ENCODE measurements at places on chromosomes 1 and 21.

DNA sequence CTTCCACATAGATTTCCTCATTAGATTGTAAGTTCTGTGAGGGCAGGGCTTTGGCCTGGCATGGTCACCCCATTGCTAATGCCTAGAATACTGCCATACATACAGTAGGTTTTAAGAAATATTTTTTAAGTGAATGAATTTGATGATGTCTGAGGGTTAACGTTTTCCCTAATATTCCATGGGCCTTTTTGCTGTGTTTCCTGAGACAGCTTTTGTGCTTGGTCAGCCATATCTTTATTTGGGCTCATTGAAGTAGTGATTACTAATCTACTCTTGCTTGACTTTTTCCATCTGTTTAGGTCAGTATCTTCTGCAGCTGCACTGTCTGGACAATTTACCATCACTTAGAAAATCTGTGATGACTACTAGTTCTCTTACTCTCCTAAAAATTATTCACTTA is 3.5 kb downstream of the CDC42 start:
- no peak for DNase-seq

DNA sequence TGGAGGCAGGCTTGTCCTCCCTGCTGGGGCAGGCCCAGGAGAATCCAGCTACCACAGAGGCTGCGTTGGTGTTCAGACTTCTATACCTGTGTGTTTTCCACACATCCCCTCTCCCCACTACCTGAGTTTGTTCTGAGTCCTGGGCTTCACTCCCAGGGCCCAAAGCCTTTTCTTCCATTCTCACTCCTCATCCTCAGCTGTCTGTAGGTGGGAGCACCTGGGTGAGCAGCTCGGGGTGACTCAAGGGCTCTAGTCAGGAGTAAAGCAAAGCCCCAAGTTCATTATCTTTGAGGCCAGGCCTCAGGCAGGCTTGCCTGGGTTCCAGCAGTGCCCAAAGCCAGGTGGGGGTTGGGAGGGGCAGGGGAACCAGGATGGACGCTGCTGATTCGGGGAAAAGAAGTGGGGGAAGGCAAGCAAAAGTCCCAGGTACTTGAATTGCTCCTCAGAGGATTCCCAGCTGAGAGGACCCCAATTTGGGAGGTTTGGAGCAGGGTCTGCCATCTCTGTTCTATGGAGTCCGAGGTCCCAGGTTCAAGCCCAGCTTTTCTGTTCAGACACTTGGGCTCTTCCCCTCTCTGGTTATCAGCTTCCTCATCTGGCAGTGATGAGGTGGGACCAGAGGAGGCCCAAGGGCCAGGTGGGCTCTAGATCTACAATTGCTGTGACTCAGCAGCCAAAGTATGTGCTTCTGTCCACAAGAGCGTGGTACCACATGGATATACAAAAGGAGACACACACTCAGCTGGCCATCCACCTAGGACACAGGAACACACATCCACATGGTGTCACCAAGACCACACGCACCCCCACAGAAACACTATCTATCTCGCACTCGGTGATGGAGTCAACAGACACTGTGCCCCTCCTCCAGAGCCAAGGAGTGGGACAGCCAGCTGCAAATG is 5.8 kb upstream of the PTPN7 start:
- DNase-seq = peak; percentile 37

- no peak for DNase-seq
These were observed 183.4 kb upstream of the GALNT2 start for GRCh38 chr1:229883504-229884200.

- DNase-seq = no peak
These were observed 78.1 kb upstream of the CCDC190 start for GRCh38 chr1:162939035-162939434.

- DNase-seq = no peak
These were observed 31.3 kb downstream of the CCN1 start for GRCh38 chr1:85611856-85612255.

DNA sequence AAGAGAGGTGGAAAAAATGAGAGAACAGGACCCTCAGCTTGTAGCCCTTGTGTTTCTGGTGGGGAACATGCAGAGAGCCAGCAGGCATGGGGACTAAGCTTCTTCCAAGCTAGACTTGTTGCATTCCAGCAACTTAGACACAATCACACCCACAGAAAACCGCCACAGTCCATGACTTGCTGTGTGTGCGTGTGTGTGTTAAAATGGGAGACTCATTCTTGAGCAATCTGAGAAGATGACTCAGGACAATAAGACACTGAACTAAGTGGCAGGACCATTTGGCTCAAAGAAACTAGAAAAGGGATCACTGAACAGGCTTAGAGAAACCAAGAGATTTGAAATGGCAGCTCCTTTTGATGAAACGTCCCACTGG is 78.0 kb downstream of the HLX start:
- DNase-seq = peak; percentile 28

DNA sequence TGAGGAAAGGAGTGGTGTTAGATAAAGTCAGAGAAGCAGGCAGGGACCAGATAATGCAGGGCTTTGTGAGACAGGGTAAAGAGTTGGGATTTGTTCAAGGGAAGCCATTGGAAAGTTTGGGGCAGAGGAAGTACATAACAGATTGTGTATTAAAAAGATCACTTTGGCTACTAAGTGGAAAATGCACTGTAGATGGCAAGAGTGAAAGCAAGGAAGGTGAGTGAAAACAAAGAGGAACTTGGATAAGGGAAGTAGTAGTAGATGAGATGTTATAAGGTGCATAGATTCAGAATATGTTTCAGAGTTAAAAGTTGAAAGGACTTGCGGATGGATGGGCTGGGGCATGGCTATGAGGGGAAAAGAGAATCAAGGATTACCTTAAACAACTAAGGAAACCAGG is 17.4 kb downstream of the MRPL39 start:
- no peak for DNase-seq

DNA sequence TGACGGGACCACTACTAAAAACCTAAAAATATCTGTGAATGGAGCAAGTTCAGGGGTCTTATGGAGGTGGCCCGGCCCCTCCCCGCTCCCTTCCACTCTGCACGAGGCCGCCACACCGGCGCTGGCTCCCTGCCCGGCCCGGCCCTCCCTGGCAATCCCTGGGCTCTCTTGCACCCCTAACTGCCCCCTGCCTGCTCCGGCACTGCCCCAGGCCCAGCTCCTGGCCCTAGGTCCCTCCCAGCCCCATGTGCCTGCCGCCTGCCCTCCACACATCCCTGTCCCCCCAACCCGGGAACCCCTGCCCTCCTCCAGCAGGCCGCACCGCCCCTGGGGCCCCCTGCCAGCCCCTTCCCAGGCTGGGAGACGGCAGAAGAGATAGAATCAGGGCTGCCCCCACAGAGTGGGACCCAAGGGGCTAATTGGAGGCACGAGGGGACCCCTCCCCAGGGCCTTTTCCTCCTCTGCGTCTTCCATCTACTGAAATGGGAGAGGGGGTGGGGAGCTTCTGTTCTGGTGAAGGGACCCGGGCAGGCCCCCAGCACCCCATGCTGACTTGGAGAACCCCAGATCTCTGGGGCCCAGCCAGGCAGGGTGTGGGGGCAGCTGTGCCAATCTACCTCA is 9.3 kb upstream of the CTRC start:
- DNase-seq = no peak

GRCh38 chr1:31299365-31299764 is 2.5 kb downstream of the ZCCHC17 start:
- no peak for DNase-seq

DNA sequence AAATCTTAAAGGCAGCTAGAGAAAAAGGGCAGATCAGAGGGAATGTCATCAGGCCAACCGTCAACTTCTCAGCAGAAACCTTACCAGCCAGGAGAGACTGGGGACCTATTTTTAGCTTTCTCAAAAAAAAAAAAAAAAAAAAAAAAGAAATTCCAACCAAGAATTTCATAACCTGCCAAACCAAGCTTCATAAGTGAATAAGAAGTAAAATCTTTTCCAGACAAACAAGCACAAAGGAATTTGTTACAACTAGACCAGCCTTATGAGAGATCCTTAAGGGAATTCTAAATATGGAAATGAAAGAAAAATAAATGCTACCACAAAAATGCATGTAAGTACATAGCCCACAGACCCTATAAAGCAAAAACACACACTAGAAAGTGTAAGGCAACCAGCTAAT is 267.7 kb downstream of the AKT3 start:
- DNase-seq = no peak

DNA sequence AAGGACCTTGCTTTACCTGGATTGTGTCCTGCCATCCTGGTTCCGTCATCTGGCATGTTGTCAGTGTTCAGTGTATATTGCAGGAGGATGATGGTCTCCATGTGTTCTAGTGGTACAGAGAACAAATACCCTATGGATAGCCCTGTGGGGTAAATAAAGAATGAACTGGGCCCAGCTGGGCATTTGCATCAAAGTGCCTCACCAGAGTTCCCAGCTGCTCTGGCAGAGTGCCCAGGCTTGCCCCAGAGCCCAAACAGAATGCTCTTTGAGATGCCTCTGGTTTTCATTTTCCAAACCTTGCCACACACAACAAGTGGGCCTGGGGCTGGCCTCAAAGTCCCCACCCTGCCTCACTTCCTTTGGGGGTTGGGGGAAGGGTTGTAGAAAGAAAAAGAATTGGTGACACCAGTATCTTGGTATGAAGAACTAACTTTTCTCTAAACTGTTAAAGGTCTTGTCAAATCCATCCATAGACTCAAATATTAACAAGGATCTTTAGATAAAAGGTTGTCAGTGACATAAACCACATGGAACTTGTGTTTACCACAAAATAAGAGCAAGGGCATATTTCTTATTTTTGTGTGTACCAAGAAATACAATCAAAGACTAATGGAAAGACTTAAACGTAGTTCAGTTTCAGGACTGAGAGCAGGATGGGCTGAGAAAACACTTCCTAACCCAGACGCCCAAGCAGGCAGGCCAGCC is 82.2 kb downstream of the LMO4 start:
- no peak for DNase-seq

GRCh38 chr1:93758842-93759515 is 77.3 kb upstream of the BCAR3 start:
- peak; percentile 29 for DNase-seq

- no peak for DNase-seq
These were observed 19.8 kb upstream of the CLCC1 start for GRCh38 chr1:108983114-108983513.

- no peak for DNase-seq
These were observed 19.0 kb downstream of the TGFB2 start for GRCh38 chr1:218364028-218364710.

GRCh38 chr1:198647055-198647454 is 8.2 kb downstream of the PTPRC start:
- no peak for DNase-seq

GRCh38 chr1:41777695-41778094 is 141.0 kb downstream of the HIVEP3 start:
- no peak for DNase-seq

- DNase-seq = no peak
These were observed 39.0 kb upstream of the F3 start for GRCh38 chr1:94580367-94581115.

- peak; percentile 38 for DNase-seq
These were observed 41.6 kb downstream of the LAMC2 start for GRCh38 chr1:183227422-183228346.

GRCh38 chr1:213761845-213762407 is 225.8 kb upstream of the PROX1 start:
- no peak for DNase-seq

- no peak for DNase-seq
These were observed 29.2 kb downstream of the OLFML3 start for GRCh38 chr1:114008480-114008941.

DNA sequence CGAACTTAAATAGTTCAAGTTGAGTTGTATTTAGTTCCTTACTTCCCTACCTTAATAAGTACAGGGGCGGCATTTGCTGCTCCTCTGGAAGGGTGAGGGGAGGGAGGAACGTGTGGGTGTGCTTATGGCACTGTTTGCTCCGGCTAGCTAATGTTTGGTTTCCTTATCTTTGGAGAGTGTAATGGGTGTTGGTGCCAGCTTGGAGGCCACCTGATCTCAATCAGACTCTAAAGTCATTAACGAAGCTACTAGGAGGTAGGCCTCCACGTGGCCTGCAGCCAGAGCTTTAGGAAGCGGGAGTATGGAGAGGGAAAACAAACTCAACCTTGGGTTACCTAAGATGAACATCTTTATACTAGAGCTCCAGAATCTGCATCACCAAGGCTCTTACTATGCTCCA is 43.0 kb upstream of the RAP1A start:
- DNase-seq = peak; percentile 76

DNA sequence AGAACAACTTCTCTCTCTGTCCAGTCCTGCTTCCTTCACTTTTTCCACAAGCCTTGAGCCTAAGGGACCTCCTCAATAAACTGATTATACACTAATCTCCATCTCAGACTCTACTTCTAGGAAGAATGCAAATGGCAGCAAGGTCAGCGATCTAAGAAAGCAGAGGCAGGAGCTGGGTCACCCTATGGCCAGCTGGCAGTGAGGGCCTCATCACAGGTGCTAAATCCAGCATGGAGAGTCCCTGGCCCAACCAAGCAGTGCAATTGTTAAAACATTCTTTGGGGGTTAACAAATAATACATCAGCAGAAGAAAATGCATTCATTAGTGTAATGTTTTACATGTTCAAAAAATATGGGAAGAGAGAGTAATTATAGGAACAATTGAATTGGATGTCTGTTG is 416.0 kb downstream of the SIPA1L2 start:
- no peak for DNase-seq

DNA sequence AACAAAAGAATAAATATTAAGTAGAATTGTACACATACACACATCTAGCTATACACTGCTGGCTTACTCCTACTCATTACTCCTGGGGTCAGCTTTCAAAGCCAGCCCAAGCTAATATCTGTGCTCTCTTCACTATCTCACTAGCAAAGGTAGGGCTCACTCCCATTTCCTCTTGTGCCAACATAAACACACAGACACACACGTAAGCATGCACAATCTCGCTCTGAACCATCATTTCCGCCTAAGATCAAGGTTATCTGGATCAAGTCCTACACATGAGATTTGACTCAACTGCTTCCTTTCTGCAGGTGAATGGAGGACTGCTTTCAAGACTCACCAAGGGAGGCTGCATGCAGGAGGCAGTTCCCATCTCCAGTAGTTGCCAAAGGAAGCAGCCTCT is 28.8 kb upstream of the MTMR11 start:
- no peak for DNase-seq

DNA sequence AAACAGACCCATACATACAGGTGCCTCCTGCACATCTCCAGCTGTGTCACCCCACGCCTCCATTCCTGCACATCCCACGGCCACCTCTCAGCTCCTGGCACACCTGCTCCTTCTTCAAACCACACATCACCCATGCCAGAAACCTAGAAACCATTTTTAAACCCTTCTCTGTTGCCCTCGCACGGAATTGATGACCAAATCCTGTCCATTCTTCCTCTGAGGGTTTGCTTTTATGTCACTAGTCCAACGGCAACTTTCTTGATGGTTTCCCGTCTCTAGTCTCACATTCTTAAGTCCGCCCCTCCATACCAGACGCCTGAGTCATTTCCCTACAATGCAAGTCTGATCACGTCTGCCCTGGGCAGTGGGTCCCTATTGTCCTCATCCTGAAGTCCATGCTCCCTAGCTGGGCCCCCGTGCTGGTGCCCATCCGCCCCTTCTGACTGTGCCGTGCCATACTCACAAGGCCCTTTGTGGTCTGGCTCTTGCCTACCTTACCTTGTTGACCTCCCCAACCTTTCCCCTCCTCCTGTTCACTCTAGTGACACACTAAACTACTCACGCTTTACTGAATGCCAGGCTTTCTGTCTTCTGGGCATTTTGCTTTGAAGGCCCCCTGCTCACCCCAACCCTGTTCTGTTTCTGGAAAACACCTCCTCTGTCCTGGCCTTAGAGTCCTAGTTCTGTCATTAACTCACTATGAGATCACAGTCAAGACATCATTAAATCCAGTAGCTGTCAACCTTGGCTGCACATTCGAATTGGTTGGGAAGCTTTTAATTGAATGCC is 17.6 kb downstream of the SLC2A1 start:
- no peak for DNase-seq

GRCh38 chr1:203136409-203137042 is 9.0 kb downstream of the ADORA1 start:
- no peak for DNase-seq
